Stimulated activated CD8-positive, alpha-beta memory T cell treated with anti-CD3 and anti-CD28 coated beads, Interleukin-7, amount 100 ng/mL, for 1 hour (primary cell): ENCODE measurements at places on chromosomes 16 and 17.

- DNase-seq = no peak
Measured at GRCh38 chr17:49978501-49978900, 9.5 kb downstream of the DLX4 start.

GRCh38 chr17:62017496-62017895, 47.6 kb downstream of the MED13 start:
- no peak for DNase-seq

DNA sequence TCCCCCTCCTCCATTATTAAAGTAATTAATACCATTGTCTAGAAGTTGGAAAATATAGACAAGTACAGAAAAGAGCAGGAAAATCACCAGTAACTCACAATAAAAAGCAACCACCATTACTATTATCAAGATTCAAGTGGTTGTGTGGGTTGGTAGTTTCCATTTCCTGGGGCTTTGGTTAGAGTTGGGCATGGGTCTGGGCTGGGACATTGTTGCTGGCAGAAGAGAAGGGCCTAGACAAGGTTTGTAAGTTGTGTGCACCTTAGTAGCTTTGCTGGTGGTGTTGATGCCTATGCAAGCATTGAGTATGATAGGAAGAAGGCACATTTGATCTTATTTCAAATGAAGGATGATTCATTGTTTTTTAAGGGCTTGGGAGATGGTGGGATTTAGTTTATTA, 25.4 kb upstream of the NFATC3 start:
- no peak for DNase-seq

- DNase-seq = no peak
Measured at GRCh38 chr16:2004795-2005517, 4.7 kb downstream of the ZNF598 start.

GRCh38 chr16:68274441-68274840, 10.1 kb downstream of the SLC7A6 start:
- DNase-seq = no peak

DNA sequence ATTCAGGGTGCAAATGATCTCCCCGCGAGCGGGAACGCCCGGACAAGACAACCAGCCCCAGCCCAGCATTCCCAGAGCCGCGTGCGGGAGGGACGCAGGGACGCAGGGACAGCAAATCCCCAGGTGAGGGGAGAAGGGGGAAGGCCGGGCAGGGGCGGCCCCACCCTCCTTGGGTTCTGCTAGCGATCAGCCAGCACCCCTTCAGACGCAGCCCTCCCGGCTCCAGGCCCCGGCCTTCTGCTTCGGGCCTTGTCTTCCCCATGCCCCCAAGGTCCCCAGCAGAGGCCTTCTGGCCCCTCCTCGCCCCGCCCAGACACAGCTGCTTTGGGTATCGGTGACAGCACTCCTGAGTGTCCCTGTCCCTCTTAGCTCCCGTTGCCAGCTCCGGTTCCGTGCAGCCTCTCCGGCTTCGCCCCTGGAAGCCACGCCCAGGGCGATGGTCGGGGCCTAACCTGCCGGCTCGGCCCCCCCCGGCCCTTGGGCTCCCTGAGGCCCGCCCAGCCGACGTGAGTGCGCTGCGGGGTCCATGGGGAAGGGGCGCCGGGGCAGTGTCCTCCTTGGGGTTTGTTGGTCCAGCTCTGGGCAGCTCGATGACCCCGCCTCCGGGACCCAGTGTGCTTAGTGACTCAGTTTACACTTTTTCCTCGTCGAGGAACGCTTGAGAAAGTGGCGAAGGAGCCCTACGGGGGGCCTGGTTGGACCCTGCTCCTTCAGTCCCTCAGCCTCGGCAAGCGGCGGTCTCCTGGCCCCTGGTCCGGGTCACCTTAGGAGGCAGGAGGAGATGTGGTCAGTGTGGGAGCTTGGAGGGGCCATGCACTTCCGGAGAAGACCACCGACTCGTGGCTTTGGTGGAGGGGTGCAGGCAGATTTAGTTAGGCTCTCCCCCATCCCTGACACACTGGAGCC, 50.5 kb upstream of the AMZ2 start:
- DNase-seq = no peak

DNA sequence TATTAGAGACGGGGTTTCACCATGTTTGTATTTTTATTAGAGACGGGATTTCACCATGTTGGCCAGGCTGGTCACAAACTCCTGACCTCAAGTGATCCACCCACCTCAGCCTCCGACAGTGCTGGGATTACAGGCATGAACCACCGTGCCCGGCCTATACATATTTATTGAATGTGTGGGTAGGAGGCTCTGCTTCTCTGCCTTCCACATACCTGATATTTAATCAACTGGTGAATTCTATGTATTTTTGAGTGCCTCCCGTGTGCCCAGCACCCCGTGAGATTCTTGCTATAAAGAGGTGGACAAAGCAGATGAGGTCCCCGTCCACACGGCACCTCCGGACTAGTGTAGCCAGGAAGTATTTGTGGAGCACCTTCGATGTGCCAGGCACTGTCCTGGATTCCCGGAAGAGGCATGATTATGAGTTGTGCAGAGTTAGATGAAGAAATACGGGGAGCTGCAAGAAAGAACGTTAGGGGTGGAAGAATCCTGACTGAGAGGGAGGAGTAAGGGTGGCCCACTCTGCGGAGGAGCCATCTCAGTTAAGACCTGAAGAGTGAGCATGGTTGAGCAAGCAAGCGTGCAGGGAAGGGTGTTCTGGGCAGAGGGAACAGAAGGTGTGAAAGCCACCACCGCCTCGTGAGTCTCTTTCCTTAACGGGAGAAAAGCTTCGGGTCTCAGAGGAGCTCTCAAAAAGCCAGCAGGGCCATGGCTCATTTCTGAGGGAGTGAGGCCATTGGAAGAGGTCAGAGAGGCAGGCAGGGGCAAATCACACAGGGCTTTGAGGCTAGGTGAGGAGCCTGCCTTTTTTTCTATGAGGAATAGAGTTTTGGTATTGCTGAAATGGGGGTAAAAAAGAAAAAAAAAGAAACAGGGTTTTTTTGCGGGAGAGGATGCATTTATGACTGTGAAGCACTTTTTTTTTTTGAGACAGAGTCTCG, 21.2 kb downstream of the CRISPLD2 start:
- DNase-seq = no peak

GRCh38 chr16:19182481-19182880, 14.4 kb downstream of the SYT17 start:
- DNase-seq = no peak

GRCh38 chr17:12680993-12681392, 15.3 kb downstream of the MYOCD start:
- no peak for DNase-seq

GRCh38 chr17:10055262-10055975, 143.0 kb downstream of the GAS7 start:
- DNase-seq = no peak

DNA sequence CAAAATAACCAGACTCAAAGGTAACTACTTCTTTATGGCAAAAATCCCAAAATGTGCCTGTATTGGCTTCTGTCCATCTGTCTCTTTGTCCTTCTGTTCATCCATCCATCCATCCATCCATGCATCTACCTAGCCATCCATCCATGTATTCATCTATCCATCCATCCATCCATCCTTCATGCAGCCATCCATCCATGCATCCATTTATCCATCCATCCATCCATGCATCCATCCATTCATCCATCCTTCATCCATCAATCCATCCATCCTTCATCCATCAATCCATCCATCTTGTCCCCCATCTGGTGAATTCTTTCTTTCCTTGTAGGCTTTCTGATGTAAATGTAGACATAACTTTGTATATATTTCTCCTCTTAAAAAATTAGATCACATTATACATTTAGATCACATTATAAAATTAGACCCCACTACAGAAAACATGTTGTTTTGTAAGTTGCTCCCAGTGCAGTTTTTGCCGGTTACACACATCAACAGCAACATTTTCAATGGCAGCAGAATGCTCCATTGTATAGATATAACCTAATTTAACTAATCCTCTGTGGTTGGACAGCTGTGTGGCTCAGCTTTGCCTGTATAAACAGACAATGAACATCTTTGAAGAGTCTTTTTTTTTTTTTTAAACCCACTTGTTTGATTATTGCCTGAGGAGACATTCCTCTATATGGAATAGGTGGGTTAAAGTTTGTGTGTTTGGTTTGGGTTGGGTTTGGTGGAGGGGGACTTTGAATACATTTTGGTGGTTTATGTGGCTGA, 72.0 kb downstream of the MSI2 start:
- no peak for DNase-seq

- DNase-seq = no peak
Measured at GRCh38 chr17:6064868-6065267, 5.3 kb upstream of the WSCD1 start.

DNA sequence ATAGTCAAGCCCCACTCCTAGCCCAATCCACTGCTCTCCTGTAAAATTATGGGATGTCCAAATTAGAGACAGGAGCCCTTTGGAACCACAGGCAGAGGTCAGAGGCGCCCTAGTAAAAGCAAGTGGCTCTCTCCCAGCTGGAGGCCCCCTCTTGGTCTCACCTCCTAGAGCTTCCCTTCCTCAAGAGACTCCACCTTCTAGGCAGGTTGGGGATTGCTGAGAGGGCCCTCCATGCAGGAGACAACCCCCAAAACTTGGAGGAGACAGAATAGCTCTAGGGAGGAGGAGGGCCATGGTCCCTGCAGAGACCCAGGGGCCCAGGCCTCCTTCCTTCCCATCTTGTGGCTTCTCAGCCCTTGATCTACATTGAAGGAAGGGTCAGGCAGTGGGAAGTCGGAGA, 29.4 kb downstream of the NEUROD2 start:
- no peak for DNase-seq

DNA sequence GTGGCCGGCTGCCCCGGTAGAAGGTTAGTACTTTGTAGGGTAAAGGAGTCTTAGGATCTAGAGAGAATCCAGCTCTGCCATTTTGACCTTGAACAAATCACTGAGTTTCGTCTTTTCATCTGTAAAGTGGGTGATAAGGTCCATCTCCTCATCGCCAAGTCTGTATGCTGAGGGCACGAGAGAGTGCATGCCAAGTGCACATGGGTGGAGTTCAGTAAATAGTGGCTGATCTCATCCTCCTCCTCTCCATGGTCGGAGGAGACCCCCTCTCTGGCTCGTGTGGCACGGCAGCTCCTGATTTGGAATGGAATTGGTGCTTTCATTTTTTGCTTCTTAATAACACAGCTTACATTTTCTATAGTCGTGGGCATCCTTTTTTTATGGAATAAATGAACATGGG, 30.7 kb downstream of the MYH3 start:
- no peak for DNase-seq

- DNase-seq = no peak
Measured at GRCh38 chr17:72511874-72512273, 391.1 kb downstream of the SOX9 start.

GRCh38 chr17:7745748-7746470, 28.4 kb downstream of the DNAH2 start:
- no peak for DNase-seq

DNA sequence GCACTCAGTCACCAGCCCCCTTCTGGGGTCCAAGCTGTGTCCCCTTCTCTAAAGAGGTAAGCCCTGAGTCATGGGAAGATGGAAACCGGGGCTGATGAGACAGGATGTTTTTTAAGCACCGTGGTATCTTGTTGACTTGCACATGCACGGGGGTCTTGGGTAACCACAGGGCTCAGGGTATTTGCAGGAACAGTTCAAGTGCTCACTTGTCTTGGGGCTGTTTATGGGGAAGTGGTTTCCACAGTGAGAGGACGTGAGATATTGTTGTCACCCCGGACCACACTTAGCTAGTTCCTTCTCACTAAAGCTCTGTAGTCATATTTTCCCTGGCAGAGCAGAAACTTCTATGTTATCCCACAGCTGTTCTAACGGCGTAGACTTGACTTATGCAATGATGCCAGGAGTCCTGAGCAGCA, 7.7 kb downstream of the CCL3L1 start:
- no peak for DNase-seq

DNA sequence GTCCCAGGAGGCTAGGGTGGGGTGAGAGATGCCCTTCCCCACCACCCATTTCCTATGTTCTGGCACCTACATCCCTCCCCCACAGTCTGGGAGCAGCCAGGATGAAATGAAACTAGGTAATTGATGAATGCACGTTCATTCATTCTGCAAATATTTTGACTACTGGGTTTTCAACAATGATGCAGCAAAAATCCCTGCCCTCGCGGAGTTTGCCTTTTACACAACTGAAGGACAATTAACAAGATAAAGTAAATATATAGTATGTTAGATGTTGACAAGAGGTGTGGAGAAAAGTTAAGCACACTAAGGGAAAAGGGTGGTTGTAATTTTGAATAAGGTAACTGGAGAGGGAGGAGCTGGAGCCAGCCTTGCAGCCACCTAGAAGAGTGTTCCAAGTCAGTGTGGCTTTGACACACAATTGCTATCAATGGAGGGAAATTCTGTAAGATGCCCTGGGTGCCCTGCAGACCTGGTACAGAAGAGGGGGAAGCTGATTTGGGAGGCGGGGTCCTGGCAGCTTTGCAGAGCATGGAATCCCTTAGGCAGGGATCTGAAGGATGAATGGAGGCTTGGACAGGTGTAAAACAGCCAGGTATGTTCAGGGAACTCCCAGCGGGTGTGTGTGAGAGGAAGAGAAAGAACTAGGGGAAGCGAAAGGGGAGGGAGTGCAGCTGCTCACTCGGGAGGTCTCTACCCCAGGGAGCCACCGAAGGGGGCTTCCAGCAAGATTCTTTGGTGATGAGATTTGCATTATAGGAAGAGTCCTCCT, 2.5 kb downstream of the TMEM92 start:
- DNase-seq = no peak

DNA sequence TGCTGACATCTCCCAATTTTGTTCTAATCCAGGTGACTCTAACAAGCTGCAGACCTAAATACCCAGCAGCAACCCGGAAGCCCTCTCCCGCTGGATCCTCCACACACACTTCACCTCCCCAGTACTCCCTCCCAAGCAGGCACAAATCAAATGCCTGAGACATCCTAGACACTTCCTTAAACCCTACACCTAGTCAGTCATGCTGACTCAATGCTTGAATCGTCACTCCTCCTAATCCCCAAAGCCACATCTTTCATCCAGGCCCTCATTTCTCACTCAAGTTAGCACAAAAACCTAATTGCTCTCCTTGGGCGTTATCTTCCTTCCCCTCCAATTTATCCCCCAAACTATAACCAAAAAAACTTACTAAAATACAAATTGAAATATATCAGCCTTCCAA, 32.7 kb downstream of the CMC2 start:
- no peak for DNase-seq

GRCh38 chr17:11598274-11599221, at the start of gene DNAH9:
Gene DNAH9 (plus strand): TSS chr17:11598470. CDS start chr17:11598499, 29 bp downstream.
- no peak for DNase-seq

DNA sequence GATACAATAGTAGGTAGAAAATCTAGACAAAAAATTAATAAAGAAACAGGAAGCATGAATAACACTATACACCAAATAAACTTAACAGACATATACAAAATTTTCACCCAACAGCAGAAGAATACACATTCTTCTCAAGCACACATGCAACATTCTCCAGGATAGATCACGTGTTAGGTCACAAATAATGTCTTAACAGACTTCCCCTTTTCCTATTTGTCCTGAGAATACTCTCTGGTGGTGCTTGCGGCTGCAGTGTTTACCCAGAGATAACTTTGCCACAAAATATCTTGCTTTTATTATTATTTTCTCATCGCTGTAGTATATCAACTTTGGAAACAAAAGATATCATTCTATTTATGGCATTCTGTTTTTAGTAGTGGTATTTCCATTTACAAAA, 40.6 kb upstream of the ZNF267 start:
- DNase-seq = no peak

- DNase-seq = no peak
Measured at GRCh38 chr17:37090941-37091340, 142.2 kb downstream of the AATF start.

- no peak for DNase-seq
Measured at GRCh38 chr16:1287982-1288670, 21.3 kb upstream of the UBE2I start.
